Naive B cell (primary cell): ENCODE measurements at places on chromosomes 16 and 17.

- no peaks in the 10 kb centered on the region for H3K27me3 ChIP-seq
- no peaks in the 10 kb centered on the region for H3K4me1 ChIP-seq
- DNase-seq: no peak
- H3K36me3 ChIP-seq: peaks cover 20% of the 10 kb centered on the region
- no peak overlapping the region for H3K4me3 ChIP-seq
Observed at GRCh38 chr16:46801428-46802049, 29.4 kb downstream of the C16orf87 start.

DNA sequence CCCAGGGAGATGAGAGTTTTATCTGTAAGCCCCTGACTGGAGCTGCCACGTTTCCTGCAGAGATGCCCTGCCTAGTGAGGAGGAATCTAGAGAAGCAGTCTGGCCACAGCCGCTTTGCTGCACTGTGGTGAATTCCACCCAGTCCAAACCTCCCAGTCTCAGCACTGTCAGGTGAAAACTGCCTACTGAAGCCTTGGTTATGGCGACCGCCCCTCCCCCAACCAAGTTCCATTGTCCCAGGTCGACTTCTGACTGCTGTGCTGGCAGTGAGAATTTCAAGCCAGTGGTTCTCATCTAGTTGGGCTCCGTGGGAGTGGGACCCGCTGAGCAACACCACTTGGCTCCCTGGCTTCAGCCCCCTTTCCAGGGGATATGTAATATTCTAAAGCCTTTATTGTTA is 10.2 kb upstream of the LYZL6 start:
- H3K4me1 ChIP-seq: no peaks in the 10 kb centered on the region
- no peak overlapping the region for H3K27ac ChIP-seq
- H3K4me3 ChIP-seq: no peak overlapping the region
- DNase-seq: no peak
- peaks cover 26% of the 10 kb centered on the region for H3K27me3 ChIP-seq

GRCh38 chr16:52874042-52874441 is 178.7 kb downstream of the CHD9NB start:
- H3K27ac ChIP-seq: no peak overlapping the region
- H3K4me1 ChIP-seq: no peaks in the 10 kb centered on the region
- no peaks in the 10 kb centered on the region for H3K36me3 ChIP-seq
- DNase-seq: no peak

- H3K36me3 ChIP-seq: no peaks in the 10 kb centered on the region
- no peak overlapping the region for H3K4me3 ChIP-seq
- no peak overlapping the region for H3K27ac ChIP-seq
Observed at GRCh38 chr17:45688820-45689219, 95.3 kb upstream of the CRHR1 start.
